CD4-positive, alpha-beta T cell treated with Interleukin-4 for 1 hour (primary cell): ENCODE measurements at places on chromosomes 7 and 10.

GRCh38 chr10:92801978-92802872, 46.1 kb upstream of the EXOC6 start:
- DNase-seq, result no peak

GRCh38 chr10:77629775-77630506, 7.7 kb downstream of the KCNMA1 start:
- DNase-seq, result no peak

- no peak for DNase-seq
Observed at GRCh38 chr7:97450516-97450915, 281.4 kb upstream of the TAC1 start.

GRCh38 chr7:101681170-101682007, 52.3 kb upstream of the MYL10 start:
- no peak for DNase-seq
